ENCODE measurements at places on chromosomes 6 and 20.

GRCh38 chr6:33277663-33278391 is 904 bp downstream of the B3GALT4 start:
- DNase-seq, result no peak

- no peak for DNase-seq
Observed at GRCh38 chr6:159037756-159038290, 7.0 kb downstream of the TAGAP start.

GRCh38 chr6:165695722-165696515 is 32.9 kb upstream of the PDE10A start:
- DNase-seq, result no peak

DNA sequence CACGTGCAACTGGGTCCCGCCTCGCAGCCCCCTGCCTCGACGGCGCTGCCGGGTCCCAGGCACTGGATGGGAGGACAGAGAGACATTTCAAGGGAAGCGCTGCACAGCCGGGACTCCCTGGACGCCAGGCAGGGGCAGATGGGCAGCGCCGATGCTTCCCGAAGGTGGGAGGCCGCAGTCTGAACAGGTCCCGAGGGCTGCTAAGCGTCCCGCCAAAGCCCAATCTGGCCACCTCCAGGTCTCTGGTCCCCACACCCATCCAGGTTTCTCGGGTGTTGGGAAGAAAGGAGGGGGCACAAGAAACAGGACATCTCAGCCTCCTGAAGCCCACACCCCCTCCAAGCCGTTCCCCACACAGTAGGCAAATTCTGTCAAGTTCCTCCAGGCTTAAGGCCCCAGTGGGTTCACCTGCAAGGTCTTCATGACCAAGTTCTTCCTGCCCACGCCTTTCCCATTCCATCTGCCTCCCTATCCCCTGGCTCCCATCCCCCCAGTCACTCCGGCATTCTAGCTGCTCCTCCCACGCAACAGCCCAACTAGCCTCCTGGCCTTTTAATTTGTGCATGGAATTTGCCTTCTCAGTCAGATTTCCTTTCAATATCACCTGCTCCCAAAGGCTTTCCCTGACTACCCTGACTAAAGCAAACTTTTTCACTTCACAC is 5.4 kb upstream of the CPXM1 start:
- DNase-seq, result no peak

DNA sequence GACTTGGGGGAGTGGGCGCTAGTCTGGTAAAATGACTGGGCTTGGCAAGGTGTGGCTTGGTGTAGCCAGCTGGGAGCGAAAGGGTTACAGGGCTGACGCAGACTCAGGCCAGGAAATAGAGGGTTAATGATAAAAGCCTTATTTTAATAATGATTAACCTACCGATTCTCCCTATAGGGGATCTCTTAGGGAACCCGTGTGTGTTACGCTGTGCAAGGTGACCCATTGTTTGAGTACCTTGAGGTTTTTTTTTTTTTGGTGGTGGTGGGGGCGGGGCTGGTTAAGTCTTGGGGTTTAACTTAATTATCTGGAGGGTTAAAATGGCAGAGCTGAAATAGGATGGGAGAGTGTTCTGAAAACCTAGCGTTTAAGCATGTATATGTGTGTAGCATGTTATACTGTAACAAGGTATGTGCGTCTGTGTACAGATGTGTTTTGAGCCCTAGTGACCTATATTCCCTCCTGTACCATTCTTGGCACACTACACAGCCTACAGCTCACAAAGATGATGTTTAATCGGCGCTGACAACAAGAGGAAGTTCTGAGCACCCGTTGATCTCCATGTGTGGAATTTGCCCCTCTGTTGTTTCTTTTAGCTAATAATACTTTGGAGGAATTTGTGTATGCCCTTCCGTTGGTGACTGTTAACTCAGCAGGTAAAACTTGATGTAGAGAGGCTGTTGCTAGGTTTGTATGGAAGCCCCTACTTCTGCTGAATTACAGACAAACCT is 1.3 kb downstream of the CARMIL1 start:
- DNase-seq, result no peak

Data from non-pigmented ciliary epithelial cell (primary cell).